GM12878 (cell line): ENCODE measurements at places on chromosomes 1 and 21. TPM values are rescaled to one million over a fixed set of nuclear protein-coding genes. Genes with fewer than 3 reads are reported as not detected.

DNA sequence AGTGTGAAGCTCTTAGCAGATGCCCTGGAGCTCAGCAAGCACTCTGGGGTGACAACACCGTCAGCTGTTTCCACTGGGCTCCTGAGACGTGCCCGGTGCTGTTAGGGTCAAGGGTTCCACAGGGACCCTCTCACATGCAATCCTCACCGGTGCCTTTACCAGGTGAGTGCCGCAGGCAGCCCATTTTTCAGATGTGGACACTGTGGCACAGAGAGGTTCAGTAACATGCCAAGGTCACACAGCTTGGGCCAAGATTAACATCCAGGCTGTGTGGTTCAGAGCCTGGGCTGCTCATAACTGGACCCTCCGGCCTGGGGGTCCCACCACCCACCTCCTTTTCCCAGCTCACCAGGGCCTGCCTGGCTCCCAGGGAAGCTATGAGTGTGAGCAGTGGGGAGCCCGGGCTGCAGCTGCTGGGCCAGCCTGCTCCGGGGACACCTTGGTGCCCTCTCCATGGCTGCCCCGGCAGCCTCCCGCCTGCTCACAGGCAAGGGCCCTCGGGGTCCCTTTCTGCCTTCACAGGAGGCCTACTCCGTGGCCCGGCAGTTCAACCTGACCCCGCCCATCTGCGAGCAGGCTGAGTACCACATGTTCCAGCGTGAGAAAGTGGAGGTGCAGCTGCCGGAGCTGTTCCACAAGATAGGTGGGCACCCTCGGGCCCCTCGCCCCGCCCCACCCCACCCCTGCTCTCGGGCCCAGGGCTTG is 49.3 kb downstream of the KCNAB2 start:
- H3K27ac ChIP-seq = no peak overlapping the region
- H3K36me3 ChIP-seq = no peaks in the 10 kb centered on the region; the same call in 1 of the 2 replicates
- no peaks in the 10 kb centered on the region for H3K27me3 ChIP-seq
- no peak overlapping the region for H3K4me3 ChIP-seq
- DNase-seq = no peak

DNA sequence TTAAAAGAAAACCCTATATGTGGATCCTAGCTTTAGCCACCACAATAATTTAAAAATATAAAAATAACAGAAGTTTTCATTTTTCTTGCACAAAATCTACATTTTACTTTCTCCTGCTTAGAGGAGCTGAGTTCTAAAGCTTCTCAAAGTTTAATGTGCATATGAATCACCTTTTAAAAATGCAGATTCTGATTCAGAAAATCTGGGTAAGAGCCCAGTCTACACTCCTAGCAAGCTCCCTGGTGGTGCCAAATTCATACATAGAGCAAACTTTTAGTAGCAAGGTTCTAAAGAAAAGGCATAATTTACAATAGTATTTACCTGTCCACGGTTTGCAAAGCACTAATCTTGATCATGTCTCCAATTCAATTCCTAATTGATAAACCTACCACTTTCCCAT is 19.3 kb downstream of the RSBN1 start:
- H3K36me3 ChIP-seq = no peaks in the 10 kb centered on the region; the same call in none of the 2 replicates
- no peak overlapping the region for H3K27ac ChIP-seq
- H3K4me3 ChIP-seq = no peak overlapping the region

- peak; percentile 65 for DNase-seq
- no peaks in the 10 kb centered on the region for H3K36me3 ChIP-seq
- no peaks in the 10 kb centered on the region for H3K27me3 ChIP-seq
Observed at GRCh38 chr1:9129266-9130041, 552 bp upstream of the GPR157 start.

GRCh38 chr1:227785094-227785804 is 30.2 kb upstream of the PRSS38 start:
- no peaks in the 10 kb centered on the region for H3K27me3 ChIP-seq
- no peak overlapping the region for H3K27ac ChIP-seq
- peaks cover 10% of the 10 kb centered on the region for H3K4me1 ChIP-seq
- H3K36me3 ChIP-seq = peaks cover 5% of the 10 kb centered on the region; the same call in 1 of the 2 replicates

ALX3 gene
- polyA plus RNA-seq = not detected in 2 replicates

OR2T35 gene
- 0.10 and 0.12 TPM in 2 replicates for polyA plus RNA-seq
